Renal cortical epithelial cell (primary cell): ENCODE measurements at places on chromosomes 2 and 18.

DNA sequence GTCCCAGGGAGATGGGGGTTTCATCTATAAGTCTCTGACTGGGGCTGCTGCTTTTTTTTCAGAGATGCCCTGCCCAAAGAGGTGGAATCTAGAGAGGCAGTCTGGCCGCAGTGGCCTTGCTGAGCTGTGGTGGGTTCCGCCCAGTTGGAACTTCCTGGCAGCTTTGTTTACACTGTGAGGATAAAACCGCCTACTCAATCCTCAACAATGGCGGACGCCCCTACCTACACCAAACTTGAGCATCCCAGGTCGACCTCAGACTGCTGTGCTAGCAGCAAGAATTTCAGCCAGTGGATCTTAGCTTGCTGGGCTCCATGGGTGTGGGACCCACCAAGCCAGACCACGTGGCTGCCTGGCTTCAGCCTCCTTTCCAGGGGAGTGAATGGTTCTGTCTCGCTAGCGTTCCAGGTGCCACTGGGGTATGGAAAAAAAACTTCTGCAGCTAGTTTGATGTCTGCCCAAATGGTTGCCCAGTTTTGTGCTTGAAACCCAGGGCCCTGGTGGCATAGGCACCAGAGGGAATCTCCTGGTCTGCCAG lies 152.6 kb upstream of the CYP26B1 start:
- DNase-seq, result no peak

- peak; percentile 28 for DNase-seq
These were observed 122.2 kb downstream of the NCOA1 start for GRCh38 chr2:24613154-24613814.

DNA sequence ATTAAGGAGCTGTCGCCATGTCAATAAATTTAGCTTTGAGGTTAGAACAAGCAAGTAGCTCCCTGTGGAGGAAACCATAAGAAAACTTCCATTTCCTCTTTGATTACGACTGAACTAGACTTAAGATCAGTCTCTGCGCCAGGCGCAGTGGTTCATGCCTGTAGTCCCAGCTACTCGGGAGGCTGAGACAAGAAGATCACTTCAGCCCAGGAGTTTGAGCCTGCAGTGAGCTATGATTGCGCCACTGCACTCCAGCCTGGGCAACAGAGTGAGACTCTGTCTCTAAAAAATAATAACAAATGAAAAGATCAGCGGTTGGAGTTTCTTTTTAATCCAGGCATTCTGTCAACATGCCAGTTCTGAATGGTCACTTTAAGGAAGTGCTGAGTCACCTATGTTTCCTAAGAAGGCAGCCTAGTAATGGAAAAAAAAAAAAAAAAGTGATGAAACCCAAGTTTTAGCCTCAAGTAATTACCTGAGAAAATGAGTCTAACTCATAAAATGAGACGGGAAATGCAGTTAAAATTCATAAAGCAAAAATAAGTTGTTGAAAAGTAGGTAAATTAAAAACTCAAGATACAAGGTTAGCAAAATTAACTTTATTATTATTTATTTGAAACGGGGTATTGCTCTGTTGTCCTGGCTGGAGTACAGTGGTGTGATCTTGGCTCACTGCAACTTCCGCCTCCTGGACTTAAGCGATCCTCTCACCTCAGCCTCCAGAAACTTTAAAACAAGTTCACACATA lies 10.2 kb downstream of the C18orf32 start:
- DNase-seq, result peak; percentile 96

DNA sequence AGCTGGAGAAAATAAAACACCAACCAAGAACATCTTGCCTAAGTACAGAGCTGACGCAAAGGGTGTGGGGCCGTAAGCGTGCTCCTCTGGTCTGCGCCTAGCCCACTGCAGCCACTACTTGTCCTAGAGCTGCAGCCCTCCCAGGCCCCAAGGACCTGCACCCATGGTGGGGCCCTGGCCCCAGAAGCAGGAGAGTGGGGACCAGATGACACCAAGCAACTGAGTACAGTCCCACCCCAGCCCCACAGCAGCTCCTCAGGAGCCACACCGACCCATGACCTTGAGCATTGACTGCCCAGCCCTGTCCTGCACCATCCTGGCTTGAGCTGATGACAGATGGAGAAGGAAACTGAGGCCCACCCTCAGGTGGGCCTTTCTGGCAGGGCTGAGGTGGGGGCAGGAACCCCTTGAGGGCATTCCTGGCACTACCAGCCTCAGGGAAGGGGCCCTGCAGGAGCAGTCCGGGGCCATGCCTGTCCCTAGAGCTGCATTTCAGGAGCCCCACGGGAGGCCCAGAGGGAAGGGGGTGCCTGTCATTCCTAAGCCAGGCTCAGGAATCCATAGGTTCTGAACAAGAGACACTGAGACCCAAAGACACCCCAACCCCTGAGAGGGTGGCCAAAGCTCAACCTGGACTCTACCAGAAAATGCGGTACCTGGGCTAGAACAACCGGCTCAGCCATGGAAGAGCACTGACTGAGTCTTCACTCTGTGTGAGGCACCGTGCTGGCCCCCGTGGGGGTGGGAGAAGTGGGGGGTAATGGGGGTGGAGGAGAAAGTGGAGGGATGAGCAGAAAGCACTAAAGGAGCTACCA lies 4.9 kb downstream of the KIF1A start:
- no peak for DNase-seq

- DNase-seq, result no peak
These were observed 1.5 kb downstream of the KANSL3 start for GRCh38 chr2:96636551-96637171.

DNA sequence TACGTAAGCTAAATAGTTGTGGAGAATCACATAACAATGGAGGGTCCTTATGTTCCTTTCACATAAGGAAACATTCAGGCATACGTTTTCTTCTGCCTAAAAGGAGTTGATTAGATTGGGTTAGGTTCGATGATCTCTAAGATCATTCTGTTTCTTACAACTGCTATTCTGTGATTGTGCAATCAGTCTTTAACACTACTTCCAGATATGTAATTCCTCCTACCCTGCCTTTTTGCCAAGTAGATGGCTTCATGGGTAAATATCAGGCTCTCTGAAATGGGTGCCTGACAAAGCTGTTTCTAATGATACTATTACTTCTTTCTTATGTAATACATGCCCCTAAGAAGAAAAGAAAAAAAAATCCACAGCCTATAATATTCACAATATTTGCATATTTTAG lies 321.5 kb downstream of the XIRP2 start:
- peak; percentile 7 for DNase-seq

- DNase-seq, result peak; percentile 38
These were observed 62.9 kb downstream of the MTHFD2 start for GRCh38 chr2:74261204-74261864.

DNA sequence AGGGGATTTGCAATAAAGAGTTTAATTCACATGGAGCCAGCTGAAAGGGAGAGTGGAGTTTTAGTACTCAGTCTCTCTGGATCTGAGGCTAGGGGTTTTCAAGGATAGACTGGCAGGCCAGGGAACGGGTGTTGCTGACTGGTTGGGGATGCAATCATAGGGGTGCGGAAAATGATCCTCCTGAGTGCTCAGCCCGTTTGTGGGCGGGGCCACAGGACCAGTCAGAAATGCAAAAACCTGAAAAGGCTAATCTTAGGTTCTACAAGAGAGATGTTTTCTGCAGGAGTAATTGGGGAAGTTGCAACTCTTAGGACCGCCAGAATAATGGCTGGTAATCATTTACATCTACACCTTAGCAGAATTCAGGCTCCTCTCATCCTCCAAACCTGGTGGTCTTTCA lies 2.5 kb downstream of the NFU1 start:
- DNase-seq, result no peak

DNA sequence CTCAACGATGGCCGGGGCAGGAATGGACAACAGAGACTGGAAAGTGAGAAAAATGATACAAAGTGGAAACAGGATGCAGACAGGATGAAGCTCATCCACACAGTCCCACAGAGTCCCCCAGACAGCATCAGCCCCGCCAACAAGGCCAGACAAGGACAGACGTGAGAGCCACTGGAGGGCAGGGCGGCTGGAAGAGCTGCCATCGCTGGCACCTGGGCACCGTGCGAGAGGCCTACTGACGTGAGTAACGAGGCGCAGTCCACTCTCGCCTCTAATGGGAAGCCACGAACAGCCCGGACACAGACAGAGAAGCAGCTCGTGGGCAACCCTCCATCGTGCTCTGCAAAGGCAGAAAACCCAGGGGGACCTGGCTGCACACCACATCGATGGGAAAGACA lies 17.1 kb downstream of the HDAC4 start:
- no peak for DNase-seq

GRCh38 chr2:59390581-59390980 lies 1149.5 kb upstream of the FANCL start:
- no peak for DNase-seq

DNA sequence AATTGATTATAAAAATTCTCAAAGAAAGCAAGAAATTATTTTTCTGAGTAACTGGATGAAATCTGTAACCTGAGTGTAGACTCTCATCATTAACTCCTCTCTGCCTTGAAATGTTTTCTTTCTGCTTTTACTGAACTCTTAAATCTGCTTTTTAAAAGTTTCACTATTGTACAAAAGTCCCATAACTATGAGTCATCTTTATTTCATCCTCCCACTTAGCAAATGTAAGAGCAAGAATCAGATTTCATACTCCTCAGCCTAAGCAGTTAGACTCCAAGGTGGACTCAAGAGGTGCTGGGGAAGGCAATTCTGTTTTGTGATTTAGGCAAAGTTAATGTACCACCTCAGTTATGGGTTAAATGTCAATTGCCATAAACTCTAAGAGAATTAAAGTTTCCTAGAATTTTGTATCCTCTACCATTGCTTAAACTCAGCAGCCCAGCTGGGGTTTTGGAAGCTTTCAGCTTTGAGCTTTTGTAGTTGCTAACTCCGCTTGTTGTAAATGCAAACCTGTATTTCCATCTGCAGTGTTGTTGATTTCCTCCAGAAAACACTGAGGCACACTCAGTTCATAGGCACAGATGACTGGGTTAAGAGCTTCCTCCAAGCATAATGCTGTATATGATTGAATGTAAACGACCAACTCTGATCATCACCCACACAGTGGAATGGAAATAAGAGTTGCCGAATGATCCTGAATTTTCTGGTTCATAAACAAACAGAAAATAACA lies 268.8 kb downstream of the ARHGAP15 start:
- peak; percentile 44 for DNase-seq

DNA sequence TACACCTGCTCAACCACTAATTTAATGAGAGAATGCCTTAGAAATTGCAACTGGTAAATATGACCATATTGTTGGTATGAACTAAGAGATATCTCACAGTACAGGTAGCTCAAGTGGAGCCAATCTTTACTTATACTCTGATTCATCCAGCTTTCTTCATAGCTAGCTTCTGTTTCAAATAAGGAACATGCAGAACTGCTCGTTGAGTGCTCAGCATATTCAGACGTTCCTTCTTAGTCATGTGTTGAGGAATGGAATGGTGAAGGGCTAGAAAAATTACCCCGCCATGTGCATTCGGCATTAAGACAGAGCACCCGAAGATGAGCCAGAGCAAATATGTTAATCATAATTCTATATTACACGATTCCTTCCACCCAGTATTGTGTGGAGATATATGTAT lies 144.0 kb upstream of the VRK2 start:
- DNase-seq, result no peak

DNA sequence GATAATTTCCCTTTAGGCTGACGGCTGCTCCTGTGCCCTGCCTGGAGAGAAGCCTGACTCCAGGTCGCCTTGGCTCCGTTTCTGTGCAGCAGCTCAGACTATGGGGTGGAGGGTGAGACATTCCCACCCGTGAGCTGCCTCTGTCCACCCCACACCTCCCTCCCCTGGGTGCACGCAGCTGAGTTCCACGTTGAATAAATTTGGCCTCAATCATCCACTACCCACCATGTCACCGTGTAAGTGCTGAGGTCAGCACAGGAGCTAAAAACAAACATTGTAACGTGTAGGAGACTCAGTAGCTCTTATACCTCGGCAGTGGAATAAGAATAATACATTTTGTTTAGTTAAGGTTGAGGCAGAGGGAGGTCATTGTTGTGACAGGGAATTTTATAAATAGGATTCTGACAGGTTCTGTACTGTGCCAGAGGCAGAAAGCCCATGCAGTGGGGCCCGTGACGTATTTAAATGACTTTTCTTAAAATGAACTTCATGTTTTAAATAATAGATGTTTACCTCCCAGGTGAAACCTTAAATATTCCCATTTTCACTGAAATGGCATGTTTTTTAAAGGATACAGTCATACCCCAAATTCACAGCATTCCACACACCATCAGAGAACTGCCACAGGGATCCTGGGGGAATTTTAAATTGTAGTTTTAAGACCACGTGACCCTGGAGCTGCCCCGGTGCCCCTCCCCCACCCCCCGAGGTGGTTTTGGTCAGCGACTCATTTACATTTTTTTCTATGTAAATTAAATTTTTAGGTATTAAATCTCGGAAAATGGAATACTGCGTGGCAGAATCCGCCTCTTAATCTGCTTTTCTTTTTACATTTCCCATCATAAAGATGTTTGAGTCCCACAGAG lies 50.2 kb downstream of the NFATC1 start:
- peak; percentile 11 for DNase-seq

- DNase-seq, result peak; percentile 78
These were observed 100.1 kb downstream of the ZNF516 start for GRCh38 chr18:76394780-76395476.

DNA sequence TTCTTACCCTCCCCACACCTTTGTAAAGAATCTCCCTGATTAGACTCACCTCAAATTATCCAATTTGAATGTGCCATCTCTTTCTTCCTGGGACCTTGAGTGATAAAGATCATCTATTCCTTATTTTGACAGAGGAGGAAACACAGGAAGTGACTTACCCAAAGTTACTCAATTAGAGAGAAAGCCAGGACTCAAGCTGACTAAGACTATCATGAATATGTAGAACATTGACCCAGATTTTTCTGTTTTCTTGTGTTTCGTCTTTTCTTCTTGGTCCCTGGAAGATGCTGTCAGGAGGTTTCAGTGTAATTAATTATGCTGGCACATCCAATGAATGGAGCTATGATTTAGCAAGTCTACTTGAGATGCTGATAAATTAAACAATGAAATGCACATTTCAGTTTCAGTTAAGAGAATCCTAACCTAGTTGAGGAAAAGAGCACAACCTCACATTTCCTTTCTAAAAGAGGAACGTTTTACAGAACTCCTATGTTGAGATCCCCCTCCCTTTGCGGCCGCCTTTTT lies 380.4 kb downstream of the CLIP4 start:
- no peak for DNase-seq

- DNase-seq, result no peak
These were observed 555 bp downstream of the ALPI start for GRCh38 chr2:232456296-232457120.

DNA sequence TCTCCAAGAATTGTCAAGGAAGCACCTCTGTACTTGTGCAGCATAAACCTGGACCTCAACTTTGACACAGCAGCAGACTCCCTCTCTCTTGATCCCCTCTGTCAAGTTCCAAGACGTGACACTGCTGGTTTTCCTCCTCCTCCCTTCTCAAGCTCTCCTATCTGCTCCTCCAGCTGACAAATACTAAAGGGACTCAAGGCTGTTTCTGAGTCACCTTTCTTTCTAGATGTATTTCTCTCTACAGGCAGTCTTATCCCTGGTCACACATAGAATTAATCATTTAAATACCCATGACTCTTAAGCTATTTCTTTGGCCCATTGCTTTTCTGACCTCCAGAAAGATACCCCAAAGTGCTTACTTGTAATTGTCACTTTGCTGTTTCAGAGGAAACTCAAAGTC lies 53.5 kb downstream of the SEPTIN10 start:
- peak; percentile 77 for DNase-seq
